Cerebellar cortex (tissue), 1 donor: ENCODE measurements at places on chromosomes 4 and X.

DNA sequence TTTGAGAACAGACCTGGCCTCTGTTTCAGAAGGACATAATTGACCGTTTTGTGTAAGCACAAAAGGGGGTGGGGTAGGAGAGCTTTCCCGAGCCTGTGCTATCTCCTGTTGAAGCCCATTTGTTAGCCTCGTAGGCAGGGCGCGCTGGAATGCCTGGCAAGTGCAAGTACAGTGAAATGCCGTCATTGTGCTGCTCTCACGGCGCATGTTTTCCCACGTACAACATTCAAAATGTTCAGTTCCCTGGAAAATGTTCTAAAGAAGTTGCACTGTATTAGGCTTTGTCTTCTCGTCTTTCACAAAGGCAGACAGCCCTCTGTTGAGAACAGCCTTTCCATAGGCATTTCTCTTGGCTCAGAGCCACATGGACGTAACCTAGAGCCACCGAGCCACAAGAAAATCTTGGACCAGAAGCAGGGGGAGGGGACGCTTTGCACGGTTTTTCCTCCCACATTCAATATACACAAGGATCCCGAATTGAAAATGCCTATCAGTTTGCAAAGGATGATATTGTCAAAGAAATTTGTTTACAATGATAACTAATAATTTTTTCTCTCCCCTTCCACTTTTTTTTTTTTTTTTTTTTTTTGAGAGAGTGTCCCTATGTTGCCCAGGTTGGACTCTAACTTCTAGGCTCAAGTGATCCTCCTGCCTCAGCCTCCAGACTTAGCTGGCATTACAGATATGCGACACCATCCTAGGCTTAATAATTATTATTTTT, 54.6 kb upstream of the RAPGEF2 start:
- DNase-seq: peak; percentile 61

DNA sequence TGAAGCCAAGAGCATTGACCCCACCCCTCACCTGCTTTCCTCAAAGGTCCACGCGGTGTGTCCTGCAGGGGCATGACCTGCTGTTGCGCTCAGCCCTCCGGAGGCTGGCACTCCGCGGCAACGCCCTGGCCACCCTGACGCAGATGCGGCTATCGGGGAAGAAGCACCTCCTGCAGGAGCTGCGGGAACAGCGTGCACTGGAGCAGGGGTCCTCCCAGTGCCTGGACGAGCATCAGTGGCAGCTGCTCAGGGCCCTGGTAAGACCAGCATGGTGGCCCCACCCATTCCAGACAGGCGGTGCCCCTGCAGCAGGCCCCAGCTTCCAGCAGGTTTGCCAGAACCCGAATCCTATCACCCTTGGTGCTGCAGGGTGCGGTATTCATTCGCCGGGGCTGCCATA, 86.0 kb downstream of the EVC start:
- no peak for DNase-seq

DNA sequence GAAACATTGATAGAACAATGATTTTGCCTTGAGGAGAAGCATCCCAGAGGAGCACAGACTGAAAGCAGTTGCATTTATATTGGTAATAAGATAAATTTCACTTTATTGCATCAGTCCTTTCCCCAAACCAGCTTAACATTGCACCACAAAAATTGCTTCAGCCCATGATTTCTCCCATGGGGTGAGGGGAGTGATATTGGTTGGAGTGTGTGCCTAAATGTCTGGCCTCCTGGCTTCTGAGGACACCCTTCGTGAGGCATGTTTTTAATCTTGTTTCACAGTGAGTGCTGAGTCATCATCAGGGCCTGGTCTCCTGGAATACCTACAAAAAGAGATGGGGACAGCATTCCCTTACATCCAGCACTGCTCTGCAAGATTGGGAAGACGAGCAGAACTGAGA, 487.9 kb downstream of the C4orf33 start:
- DNase-seq: no peak

DNA sequence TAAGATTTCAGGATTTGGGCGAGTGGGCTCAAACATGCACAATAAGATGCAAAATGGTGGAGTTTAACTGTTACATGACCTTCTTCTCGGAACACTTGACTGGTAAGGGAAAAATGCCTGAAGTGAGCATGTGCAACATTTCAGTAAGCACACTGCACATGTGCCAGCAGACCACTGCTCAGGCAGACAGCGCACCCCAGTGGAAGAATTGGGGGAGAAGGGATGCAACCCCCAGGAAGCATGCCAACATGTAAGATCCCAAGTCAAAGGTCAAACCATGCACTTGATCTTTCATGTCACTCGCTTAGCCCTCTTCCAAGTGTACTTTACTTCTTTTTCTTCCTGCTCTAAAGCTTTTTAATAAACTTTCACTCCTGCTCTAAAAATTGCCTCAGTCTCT, 256.3 kb downstream of the CENPC start:
- peak; percentile 9 for DNase-seq

DNA sequence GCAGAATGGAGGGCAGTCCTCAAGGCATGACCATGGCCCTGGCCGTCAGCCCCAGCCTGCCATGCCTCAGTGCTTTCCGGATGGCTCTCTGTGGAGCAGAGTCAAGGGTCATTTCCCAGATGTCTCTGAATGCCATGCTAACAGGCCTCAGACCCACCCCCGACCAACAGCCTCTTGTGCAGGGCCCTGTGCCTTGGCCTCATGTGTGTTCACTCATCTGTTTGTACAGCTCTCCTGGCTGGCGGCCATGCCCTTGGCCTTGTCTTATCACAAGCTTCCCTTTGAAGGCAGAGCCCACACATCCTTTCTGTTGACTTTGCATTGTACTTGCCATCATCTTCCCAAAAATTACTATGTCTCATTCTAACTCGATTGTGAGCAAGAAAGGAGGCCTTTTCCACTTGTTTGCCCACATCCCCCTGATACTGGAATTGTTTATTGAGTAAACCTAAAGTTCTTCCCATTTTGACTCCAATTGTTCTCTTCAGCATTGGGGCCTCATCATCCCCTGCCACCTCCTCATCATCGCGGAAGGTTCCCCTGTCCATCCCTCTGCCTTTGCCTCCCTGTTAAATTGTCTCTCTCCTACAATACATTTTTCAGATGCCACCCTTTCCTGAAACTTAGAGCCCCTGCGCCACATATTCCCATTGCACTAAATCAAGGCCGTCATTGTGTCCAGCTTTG, 6.3 kb downstream of the CA5B start:
- DNase-seq: no peak

GRCh38 chrX:4674028-4674782, 960.8 kb upstream of the PRKX start:
- DNase-seq: no peak

- DNase-seq: no peak
Measured at GRCh38 chr4:182385897-182386296, 142.7 kb downstream of the TENM3 start.

GRCh38 chr4:151887816-151888180, 127.0 kb upstream of the GATB start:
- DNase-seq: no peak

GRCh38 chr4:141530627-141531026, 105.8 kb upstream of the IL15 start:
- DNase-seq: no peak

DNA sequence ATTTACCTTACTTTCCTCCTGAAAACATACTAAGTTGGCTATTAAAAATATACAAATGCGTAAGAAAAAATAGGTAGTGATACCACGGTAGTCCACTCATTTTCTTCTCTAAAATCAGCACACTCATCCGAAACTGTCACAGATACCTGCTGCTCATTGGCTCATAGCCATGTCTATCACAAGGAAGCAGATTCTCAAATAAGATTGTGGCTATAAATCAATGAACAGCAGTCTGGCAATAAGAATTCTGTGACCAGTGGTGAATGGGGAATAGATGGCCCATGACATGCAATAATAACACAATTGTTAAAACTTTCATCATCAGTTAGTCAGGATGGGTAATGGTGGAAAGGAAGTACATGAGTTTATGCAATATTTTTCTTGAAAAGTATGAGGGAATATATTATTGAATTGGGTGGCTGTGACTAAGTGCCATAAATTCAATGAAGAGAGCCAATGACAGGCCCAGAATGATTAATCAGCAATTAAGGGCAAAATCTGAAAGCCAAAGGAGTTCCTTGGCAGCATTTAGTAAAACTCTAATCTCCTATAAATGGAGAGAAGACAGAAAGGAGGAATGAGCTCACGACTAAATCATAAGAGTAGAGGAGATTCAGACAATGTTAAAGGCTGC, 202.3 kb upstream of the NEIL3 start:
- DNase-seq: peak; percentile 24

DNA sequence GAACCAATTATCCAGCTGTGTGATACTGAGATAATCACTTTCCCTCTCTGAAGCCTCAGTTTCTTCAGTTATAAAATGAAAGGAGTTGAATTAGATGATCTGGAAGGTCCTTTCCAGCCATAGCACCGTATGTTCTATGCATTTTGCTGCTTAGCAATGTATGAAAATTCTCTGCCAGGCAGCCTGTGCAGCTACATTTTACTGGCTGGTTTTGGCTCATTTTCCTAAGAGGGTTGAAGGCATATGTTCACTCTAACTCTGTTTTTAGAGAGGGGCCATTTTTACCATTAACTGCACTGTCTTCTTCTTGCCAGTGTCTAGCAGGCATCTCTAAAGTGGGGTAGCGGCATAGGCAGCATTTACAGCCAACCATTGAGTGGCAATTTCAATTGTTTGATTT, 26.1 kb downstream of the TRPC5 start:
- no peak for DNase-seq
